ENCODE measurements at places on chromosomes 16 and 17.

DNA sequence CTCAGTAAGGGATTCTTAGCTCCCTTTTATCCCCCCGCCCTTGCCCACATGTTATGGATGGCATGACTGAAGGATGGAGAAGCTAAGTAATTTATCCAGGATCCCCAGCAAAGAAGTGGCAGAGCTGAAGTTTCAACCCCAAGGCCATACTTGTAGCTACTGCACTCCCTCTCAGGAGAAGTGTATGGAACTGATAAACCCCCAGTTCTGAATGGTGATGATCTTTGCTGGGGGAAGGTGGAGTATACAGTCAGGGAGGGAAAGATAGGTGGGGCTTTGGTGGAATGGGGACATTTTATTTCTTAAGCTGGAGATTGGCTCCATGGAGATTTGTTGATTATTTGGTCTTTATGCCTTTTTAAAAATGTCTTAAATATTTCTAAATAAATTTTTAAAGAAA, 58.3 kb downstream of the TNRC6C start:
- no peak for DNase-seq

- no peak for DNase-seq
Measured at GRCh38 chr17:49779739-49780231, 8.7 kb upstream of the KAT7 start.

DNA sequence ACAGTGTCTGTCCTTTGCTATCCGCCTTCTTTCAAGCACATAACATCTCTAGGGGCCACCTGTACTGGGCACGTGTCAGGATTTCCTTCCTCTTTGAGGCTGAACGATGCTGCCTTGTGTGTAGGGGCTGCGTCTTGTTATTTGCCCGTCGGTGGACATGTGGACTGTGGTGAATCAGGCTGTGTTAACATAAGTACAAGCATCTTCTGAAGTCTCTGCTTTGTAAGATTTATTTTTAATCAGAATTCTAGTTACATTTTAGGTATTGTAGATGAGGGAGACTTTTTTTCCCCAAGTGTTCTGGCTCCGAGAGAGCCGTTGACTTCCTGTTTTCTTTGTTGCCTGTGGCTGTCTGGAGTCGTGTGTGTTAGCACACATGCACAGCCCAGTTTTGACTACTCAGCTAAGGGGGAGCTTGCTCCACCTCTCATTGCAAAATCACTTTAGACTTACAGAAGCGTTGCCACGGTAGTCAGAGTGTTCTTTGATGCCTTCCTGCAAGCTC, 26.1 kb downstream of the SPG7 start:
- no peak for DNase-seq

DNA sequence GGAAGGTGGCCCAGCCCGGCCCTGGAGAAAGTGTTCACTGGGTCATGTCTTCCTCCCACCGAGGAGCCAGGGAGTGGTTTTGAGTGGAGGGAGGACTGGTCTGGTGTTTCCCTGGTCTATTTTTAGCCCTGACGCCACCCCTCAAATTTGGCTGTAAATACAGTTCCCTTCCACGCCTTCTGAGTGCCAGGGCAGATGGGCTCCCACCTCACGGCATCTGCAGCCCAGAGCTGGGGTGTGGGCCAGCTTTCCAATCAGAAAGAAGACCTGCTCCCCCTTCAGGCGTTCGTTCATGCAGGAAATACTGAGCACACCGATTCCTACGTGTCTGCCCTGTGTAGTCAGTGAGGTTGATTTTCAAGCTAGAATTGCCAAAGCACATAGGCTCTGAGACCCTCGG, 53.7 kb downstream of the SNX20 start:
- DNase-seq = no peak

DNA sequence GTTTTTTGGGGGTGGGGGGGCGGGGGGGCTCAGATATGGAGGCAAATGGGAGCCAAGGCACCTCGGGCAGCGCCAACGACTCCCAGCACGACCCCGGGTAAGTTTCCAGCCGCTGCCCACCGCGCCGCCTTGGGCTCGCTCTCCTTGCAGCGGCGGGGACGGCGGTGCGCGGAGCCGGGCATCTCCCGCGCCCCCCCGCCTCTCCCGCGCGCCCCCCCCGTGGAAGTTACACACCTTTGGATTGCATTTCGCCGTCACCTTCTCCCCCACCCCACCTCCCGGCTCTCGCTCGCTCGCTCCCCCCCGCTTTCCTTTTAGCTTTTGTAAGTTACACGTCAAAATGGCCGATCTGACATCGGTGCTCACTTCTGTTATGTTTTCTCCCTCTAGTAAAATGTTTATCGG, 387 bp downstream of the MSI2 start:
- DNase-seq = peak; percentile 12

Data from progenitor cell of endocrine pancreas (in vitro differentiated cells).